ENCODE measurements at places on chromosomes 4 and X.

GRCh38 chr4:99438405-99438780 is 3.3 kb upstream of the ADH7 start:
- DNase-seq: no peak

- no peak for DNase-seq
These were observed 480.1 kb upstream of the GALNT7 start for GRCh38 chr4:172688534-172688933.

DNA sequence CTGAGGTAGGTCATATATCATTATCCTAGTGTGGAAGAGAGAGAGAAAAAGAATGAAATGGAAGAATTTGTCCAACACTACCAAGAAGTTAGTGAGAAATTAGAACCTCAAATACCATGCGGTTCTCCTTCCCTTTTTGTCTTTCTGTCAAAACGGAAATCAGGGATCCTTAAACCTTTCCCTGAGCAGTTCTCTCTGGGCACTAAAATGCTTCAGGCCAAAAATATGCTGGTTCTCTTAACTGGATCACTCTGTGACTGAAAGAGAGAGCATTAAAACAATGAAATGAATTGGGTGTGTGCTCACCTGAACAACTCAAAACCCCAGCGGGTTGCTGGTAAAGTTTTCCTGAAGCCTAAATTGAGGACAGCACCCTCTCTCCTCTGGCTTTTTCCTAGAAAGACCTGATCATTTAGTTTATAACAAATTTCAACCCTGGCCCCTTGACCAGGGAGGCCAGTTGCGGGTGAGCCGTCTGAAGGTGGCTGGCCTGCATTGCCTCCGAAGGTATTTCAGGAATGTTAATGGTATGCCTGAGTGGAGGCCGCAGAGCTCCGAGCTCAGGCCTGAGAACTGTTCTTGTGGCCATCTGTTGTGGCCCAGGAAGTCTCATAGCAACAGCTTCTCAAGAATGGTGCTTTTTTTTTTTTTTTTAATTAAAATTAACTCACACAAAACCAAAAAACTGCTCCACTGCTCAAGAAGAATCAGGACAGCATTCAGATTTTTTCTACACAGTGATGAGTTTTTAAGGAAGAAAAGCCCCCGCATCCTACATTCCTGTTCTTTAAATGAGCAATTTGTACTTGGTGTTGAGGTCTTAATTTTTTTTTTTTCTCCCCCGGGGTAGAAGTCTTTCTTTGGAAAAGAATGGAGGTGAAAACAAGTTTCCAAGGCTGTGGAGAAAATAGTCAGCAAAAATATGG is 155.1 kb downstream of the SHROOM3 start:
- DNase-seq: no peak

- DNase-seq: no peak
These were observed 91.2 kb downstream of the LRP2BP start for GRCh38 chr4:185304541-185304940.

DNA sequence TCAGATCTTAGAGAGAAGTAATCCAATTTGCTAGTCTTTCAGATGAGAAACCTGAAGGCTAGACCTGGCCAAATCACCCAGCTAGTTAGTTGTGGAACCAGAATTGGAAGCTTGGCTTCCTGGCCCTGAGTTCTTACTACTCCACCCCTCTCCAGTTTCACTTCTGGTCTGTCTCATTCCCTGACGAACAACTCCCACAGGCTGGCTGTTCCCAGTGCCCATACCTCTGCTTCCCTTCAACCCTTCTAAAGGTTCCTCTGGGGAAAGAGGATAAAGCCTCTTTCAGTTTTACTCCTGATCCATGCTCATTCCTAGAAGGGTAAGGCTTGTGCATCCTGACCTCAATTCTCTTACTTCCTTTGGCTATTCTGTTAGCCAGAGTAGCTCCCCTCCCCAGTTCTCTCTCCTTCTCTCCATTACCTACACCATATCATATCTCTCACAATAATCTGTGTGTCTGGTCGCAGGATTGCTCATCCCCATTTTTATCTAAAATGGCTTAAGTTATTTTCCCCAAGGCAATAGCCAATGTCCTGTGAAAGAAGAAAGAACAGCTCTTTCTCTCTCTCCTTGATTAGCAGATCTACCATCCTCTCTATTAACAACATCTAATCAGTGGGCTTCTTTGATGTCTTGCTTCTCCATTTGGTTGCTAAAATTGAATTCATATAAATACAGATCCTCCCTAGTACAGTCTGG is 155.0 kb upstream of the MAOA start:
- no peak for DNase-seq

- DNase-seq: peak; percentile 64
These were observed 572 bp downstream of the USP53 start for GRCh38 chr4:119212964-119213606.

DNA sequence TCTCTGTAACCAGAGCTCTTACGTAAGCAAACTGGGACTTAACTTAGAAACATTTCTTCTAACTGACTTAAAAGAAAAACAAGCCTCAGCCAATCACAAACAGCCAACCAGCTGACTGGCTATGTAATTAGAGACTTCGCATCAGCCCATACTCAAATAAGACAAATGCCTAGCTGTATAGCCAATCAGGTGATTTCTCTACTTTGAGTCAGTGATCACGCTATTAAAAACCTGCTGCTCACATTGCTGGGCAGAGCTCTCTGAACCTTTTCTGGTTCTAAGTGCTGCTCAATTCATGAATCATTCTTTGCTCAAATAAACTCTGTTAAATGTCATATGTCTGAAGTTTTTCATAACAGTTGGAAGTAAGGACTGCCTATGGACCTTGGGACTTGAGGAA is 9.9 kb upstream of the SMIM10L2A start:
- no peak for DNase-seq

DNA sequence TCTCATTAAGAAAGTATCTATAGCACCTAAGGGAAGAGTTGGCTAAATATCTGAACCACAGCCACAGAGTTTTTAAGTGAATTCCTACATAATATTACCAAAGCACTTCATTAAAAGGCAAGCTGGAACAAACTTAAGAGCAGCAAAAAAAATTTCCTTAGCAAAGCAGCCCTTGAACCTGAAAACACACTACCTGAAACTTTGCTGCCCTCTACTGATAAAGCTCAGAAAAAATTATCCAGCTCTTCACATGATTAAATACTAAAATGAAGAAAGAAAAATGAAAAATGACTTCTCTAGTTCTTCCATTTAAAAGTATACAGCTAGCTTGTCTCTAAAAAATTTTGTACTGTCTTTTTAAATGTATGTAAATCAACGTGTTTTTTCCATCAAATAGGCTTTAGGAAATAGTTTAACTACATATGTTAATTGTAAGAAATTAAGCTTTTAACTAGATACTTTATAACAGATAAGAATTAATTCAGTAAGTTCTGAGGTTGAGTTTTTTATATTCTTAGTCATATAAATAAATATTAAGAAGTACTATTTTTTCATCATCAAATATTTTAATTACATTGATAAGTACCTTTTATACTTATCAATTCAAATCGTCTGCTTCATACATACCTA is 156.1 kb downstream of the STPG2 start:
- no peak for DNase-seq

GRCh38 chrX:87517571-87518141 is at the start of gene KLHL4:
Gene KLHL4 (plus strand): TSS chrX:87517802. CDS start chrX:87517894, 92 bp downstream.
- DNase-seq: no peak

DNA sequence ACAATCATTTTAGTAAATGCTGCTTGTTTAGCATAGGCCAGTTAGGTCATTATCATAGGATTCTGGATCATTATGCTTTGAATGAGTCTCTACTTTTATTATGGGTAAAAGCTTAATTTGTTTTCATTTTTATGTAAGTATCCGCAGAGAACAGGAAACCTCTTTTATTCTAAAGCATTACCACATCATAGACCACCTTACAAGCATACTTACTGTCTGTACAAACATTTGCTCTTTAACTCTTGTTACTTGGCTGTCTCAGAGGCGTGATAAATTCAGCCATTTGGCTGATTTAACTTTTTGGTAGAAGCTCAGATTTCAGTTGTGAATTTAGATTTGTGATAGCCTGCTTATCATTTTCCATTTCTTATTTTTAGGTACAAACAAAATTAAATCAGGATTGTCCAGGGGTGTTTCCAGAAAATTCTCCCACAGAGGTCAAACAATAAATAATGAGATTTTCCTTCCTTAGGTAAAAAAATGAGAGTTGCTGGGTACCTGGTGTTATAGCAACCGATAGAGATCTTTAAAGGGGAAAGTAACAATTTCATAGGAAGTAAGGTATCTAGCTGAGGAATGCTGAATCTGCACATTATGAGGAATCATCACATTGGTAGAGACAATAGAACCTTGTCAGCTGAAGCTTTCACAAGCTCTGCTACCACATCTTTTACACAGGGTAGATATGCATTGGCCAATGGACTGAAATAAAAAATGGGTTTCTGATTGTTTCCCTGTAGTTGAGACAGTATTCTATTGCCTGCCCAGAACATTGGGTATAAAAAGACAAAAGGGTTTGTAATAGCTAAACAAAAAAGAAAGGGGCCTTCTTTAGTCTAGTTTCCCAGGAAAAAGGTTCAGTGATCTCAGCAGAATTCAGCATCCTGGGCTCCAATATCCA is 62.5 kb downstream of the NDNF start:
- DNase-seq: no peak

DNA sequence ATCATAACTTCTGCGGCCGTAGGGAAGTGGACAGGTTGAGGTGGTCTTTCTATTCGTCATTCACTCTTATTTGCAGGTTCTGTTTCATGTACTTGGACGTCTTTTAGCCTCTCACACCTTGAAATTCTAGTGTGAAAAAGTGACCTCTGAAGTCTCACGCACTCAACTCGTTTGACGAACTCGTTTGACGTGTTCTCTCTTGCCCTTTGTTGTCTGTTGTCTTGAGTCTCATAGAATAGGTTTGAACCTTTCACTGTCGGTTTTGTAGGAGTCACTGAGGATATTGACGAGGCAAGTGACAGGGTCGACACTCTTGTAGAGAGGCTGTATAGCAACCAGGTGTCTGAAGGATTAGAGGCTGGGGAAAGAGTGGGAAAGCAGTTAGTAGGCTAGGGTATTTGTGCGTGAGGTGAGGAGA is 1.1 kb upstream of the PGRMC2 start:
- DNase-seq: no peak

DNA sequence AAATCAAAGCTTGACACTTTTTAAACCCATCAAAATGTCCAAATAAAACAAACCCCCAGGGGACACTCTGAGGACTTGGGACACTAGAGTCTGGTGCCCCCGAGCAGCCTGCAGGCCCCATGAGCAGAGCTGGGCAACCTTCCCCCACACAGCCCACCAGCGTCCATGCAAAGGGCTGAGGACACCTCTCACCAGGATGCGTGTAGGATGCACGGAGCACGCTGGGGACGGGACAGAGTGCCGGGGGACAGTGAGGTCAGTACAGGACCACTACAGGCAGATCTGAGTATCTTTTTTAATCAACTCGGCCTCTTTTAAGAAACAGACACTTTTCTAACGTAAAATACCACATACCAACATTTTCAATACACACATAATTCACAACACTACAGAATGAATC is 6.9 kb downstream of the GAK start:
- DNase-seq: no peak

Data from omental fat pad (tissue), 4 donors.